Left forelimb (tissue), 1 donor: ENCODE measurements at places on chromosomes 11 and 22.
A peak's percentile ranks its signal among the peaks of the same experiment; 100 is the strongest.

- DNase-seq: no peak
Observed at GRCh38 chr11:108857382-108857781, 192.5 kb downstream of the DDX10 start.

DNA sequence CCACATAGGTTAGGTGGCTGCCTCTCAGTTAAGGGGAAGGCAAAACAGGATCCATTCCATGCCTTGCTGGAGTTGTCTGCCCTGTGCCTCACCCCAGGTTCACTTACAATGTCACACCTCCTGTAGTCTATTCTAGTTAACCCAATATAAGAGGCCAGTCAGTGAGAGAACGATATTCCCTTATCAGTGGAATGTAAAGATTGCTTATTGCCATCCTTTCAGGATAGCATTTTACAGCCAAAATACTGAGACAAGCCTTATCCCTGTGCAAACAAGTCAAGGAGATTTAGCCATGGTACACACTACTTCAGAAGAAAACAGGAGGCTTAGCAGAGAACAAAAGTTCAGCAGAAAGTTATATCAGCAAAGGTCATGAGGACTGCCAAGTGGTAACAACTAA, 5.5 kb downstream of the CYP2R1 start:
- DNase-seq: no peak

GRCh38 chr11:129414144-129414872, 38.7 kb downstream of the BARX2 start:
- no peak for DNase-seq

GRCh38 chr11:132814410-132814809, 717.9 kb downstream of the OPCML start:
- no peak for DNase-seq

DNA sequence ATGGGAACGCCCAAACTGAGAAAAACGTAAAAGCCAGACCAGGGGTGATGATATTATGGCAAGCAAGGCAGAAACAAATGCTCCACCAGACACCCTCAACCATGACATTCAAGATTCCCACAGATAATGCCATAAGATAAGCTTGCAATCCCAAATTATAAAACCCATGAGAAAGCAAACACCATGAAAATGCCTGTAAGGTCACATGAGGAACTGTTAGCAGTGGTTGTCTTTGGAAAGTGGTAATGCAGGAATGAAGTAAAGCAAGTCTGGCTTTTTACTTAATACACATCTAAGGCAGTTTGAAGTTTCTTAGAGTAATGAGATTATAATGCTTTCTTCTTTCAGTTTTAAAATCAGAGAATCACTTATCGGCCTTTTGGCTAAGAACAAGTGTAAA, 111.0 kb downstream of the MN1 start:
- DNase-seq: no peak

GRCh38 chr11:1310772-1311468, 1.5 kb upstream of the TOLLIP start:
- no peak for DNase-seq

DNA sequence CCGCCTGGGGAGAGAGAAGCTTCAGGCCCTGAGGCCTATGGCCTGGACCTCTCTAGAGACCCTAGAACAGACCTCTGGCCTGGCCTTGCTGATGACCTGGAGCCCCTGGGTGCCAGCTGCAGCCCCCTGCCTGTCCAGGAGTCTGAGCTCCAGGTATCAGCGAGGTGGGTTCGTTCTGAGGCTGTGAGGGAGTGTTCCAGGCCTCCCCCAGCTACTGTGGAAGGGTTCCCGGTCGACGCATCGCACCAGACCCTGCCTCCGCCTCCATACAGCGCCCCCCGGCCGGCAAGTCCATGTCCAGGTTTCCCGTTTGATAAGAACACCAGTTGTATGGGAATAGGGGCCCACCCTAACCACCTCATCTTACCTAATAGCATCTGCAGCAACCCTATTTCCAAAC, 111.1 kb downstream of the KCNQ1 start:
- no peak for DNase-seq

GRCh38 chr22:23763579-23763945, 772 bp downstream of the C22orf15 start:
- no peak for DNase-seq

GRCh38 chr11:67276781-67277230, 10.5 kb downstream of the GRK2 start:
- DNase-seq: no peak

GRCh38 chr11:79414644-79415317, 26.0 kb downstream of the TENM4 start:
- DNase-seq: no peak

DNA sequence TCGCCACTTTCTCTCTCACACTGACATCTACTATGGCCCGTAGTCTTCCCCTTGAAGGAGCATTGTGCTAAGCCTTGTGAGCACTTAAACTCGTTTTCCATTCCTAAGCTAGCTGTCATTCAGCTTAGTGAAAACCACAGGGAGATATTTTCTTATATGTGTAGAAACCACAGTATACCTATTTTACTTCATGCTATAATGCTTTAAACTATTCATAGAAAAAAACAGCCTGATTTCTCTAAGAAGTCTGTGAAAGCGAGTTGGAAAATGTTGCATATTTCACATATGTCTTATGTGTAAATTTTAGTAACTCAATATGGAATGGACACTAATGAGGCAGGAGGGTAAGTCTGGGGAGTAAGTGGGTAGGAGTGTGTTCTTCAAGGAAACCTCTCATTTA, 194.3 kb upstream of the CTSC start:
- no peak for DNase-seq

- DNase-seq: no peak
Observed at GRCh38 chr11:84890676-84891075, 736.5 kb downstream of the DLG2 start.

- no peak for DNase-seq
Observed at GRCh38 chr22:42072606-42073330, 1.3 kb upstream of the PHETA2 start.

DNA sequence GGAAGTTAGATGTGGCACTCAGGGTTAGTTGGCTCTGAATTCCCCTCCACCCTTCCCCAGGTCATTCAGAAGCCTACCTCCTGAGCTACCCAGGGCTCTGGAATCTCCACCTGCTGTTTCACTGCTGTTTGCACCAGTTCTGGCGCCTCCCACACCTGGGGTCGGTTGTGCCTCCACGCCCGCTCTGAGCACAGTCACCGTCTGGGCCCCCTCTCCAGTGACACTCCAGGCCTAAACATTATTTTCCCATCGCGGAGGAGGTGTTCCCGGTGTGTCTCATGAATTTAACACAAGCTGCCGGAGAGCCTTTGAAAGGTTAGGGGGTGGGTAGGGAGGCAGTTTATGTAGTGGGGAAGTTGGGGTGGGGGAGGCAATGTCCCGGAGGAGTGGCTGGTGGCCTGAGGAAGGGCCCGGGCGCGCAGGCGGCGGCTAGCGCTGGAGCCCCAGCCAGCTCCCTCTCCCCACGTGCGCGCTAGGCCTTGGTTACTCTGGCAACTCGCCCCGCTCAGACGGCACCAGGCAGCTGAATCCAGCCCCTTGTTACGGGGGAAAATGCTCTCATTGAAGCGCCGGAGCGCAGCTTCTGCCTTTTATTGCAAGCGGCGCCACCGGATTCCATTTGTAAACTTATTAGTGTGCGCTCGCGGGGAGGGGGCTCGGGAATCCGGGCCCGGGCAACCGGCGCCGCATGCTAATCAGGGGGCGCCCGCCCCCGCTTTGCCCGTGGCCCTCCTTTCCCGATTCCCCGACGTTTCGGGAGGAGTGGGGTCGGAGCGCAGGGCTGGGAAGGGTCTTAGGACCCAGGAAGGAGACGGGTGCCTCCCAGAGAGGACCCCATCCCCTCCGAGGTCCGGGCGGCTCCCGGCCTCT, 52.4 kb downstream of the GRIK4 start:
- DNase-seq: peak; percentile 73

- DNase-seq: no peak
Observed at GRCh38 chr11:122775675-122776271, 62.5 kb upstream of the CRTAM start.

DNA sequence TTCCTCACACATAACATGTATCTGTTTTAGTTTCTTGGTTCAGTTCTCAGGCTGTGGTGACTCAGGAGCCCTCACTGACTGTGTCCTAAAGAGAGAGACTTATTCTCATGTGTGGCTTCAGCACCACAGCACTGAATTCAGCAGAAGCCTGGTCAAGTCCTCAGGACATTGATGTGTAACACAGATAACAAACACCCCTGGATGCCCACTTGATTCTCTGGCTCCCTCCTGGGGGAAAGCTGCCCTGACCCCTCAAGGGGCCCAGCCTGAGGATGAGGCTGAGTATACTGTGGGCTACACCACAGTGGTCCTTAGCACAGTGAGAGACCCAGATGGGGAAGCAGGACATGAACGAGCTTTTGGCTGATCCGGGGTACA, 87.2 kb upstream of the VPREB1 start:
- DNase-seq: no peak

- no peak for DNase-seq
Observed at GRCh38 chr11:9142732-9143131, 51.3 kb upstream of the SCUBE2 start.

DNA sequence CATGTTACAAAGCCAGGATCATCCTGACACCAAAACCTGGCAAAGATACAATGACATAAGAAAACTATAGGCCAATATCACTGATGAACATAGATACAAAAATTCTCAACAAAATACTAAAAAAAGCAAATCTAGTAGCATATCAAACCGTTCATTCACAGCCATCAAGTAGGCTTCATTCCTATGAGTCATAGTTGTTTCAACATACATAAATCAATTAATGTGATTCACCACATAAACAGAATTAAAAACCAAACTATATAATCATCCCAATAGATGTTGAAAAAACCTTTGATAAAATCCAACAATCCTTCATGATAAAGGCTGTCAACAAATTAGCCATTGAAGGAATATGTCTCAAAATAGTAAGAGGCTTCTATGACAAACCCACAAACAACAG, 1007.2 kb upstream of the RAG2 start:
- DNase-seq: no peak

DNA sequence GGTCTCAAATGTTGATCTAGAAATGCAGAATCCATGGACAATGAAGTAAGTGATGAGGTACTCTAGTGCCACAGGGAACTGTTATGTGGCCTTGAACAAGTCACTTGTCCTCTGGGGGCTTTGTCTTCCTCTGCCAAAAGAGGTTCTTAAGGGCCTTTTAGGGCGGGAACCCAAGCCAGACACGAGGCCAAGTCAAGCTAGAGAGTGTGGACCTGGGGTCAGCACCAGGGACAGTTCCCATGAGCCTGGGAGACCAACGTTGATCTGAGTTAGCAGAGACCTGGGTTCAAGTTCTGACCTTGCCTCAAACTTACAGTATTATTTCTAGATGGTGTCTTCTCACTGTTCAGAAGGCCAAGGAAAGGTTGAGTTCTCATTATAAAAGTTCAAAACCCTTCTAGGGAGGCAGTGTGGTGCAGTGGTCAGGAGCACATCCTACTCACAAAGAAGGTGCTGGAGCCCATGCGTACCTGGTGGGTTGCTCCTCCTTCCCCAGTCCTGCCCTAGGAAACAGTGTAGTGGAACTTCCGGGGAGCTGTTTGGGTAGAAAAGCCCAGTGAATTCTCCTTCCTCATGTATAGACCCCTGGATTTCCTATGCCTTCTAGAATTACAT, 121.5 kb downstream of the CHST1 start:
- DNase-seq: no peak

- DNase-seq: peak; percentile 85
Observed at GRCh38 chr11:7672960-7673723, at the start of gene CYB5R2. CYB5R2 (minus strand) TSS chr11:7673500; CDS start chr11:7672825, 675 bp downstream.

- no peak for DNase-seq
Observed at GRCh38 chr11:102293873-102294601, 23.2 kb upstream of the BIRC3 start.

- DNase-seq: no peak
Observed at GRCh38 chr11:66844496-66845142, 1.4 kb downstream of the RCE1 start.

GRCh38 chr11:57484141-57484710, 23.9 kb downstream of the RTN4RL2 start:
- DNase-seq: no peak

- DNase-seq: no peak
Observed at GRCh38 chr22:41862160-41862529, 29.2 kb downstream of the SREBF2 start.

GRCh38 chr11:62909107-62909894, 11.9 kb downstream of the CHRM1 start:
- DNase-seq: no peak

- DNase-seq: no peak
Observed at GRCh38 chr11:68819362-68819761, 22.4 kb downstream of the CPT1A start.

DNA sequence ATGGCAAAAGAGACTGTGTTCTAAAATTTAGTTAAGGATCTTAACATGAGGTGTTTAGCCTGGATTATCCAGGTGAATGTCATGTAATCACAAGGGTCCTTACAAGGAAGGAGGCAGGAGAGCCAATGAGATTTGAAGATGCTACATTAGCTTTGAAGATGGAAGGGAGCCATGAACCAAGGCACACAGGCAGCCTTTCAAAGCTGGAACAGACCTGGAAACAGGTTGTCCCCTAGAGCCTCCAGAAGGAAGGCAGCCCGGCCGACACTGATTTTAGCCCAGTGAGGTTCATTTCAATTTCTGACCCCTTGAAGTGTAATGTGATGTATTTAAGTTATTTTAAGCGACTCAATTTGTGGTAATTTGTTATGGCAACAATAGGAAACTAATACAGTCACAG, 195.3 kb upstream of the MTMR2 start:
- DNase-seq: no peak

- no peak for DNase-seq
Observed at GRCh38 chr22:17871726-17872458, 97.6 kb upstream of the BID start.

GRCh38 chr11:130979386-130979972, 63.2 kb upstream of the SNX19 start:
- DNase-seq: no peak

- DNase-seq: no peak
Observed at GRCh38 chr11:102244681-102245409, 72.4 kb upstream of the BIRC3 start.

- DNase-seq: no peak
Observed at GRCh38 chr11:81725701-81726100, 1008.0 kb downstream of the FAM181B start.

- DNase-seq: no peak
Observed at GRCh38 chr11:1553808-1554594, 18.1 kb downstream of the DUSP8 start.

DNA sequence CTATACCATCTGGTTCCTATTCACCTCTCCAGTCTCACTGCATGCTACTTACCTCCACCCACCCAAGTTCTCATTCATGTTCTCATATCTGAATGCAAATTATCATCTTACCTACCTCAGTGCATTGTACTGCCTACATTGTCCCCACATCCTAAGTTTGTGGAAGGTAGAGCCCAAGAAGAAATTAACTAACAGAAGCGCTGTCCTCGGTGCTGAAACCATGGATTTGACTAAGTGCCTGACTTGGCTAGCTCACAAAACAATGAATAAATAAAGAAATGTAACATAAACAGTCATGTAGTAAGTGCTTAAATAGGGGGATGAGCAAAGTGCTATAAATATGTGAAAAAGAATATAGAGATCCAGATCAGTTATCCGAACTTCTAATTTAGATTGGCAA, 63.2 kb downstream of the GRIA4 start:
- DNase-seq: no peak

DNA sequence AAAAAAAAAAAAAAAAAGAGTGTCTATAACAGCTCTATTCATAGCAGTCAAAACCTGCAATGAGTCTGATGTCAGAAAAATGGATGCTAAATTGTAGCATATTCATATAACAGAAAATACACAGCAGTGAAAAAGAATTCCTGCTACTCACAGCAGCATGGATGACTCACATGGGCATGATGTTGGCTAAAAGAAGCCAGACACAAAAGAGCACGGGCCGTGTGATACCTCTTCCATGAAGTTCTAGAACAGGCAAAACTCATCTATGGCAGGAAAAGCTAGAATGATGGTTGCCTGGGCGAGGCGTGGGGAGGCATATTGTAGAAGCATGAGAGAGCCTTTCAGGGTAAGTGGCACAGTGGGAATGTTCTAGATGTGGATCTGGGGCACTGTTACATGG, 18.9 kb downstream of the PLAAT3 start:
- DNase-seq: no peak
